ENCODE measurements at places on chromosomes 1 and 21.

DNA sequence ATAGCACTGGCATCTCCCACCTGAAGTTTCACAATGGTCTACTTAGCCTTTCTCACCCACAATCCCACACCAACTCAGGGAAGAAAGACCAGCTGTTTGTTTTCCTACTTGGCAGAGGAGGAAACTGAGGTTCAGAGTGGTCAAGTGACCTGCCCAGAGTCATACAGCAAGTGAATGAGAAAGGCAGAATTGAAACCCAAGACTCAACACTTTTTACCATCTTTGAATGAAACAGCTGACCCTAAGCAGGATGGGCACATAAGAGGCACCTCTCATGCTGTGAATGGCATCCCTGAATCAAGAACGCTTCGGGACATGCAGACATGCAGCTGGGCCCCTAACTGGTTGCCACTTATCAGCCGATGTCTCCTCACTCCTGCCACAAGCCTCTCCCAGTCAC, 193.8 kb downstream of the HIVEP3 start:
- no peak for DNase-seq

DNA sequence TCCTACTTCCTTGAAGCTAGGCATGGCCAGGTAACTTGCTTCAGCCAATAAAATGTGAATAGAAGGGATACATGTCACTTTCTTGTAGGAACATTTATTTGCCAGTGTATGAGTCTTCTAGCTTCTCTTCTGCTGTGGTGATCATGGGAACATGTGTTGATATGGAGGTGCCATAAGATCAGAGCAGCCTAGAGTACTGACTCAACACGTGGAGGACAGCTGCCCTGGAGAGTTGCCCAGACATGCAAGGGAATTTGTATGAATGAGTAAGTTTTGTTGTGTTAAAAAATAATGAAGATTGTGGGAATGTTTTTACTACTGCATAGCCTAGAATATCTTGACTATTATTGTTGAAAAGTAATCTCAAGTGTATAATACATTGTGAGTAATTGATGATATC, 502.3 kb downstream of the NUF2 start:
- no peak for DNase-seq

GRCh38 chr1:42620307-42620706, 37.9 kb upstream of the PPIH start:
- DNase-seq = no peak

DNA sequence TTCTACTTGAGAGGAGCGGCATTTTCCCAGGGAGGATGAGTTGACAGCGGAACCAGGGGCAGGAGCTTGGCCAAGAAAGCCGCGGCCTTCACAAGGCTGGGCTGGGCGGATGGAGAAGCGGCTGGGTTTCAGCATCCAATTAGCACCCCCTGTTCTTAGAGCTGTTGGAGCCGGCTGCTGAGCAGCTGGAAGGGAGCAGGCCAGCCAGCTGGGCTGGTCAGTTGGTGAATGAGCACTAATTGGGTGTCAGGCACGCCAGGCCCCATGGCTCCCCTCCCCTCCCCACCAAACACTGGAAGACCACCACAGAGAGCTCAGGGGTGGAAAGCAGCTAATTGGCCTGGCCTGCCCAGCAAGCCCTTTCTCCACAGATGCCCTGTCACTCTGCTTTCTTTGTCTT, 245.6 kb downstream of the RRAGC start:
- no peak for DNase-seq

- DNase-seq = peak; percentile 41
These were observed 129.9 kb downstream of the ZNF281 start for GRCh38 chr1:200279810-200280411.

GRCh38 chr1:222417264-222417663, 130.6 kb downstream of the HHIPL2 start:
- no peak for DNase-seq

DNA sequence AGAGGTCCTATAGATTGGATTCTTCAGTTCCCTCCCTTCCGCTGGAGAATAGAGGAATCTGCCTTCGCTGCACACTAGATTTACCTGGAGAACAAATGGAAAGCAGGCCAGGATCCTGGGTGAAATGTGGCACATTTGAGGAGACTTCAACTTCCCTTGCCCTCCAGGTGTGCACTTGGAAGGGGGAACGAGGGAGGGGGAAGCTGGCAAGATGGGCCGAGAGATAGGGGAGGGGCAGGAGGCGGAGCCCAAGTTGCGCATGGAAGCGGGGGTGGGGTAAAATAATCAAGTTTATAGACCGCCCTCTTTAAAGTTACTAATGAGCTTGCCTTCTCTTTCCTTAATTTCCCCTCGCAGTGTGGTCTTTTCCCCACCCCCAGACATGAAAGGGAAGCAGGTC, 155.7 kb upstream of the CAMK1G start:
- DNase-seq = no peak

DNA sequence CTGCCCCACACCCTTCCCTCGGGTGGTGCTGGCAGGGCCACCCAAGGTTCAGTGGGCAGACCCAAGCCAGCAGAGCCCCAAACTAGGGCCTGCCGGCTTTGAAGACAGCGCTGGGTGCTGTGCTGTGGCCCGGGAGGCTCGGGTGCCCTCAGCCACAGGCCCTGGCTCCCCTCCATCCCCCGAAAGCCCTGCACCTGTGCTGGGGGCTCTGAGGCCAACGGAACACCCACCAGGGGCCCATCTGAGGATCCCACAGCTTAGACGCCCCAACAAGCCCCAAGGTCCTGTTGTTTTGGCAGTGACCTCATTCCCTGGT, 8.6 kb downstream of the ITGB2 start:
- DNase-seq = no peak

DNA sequence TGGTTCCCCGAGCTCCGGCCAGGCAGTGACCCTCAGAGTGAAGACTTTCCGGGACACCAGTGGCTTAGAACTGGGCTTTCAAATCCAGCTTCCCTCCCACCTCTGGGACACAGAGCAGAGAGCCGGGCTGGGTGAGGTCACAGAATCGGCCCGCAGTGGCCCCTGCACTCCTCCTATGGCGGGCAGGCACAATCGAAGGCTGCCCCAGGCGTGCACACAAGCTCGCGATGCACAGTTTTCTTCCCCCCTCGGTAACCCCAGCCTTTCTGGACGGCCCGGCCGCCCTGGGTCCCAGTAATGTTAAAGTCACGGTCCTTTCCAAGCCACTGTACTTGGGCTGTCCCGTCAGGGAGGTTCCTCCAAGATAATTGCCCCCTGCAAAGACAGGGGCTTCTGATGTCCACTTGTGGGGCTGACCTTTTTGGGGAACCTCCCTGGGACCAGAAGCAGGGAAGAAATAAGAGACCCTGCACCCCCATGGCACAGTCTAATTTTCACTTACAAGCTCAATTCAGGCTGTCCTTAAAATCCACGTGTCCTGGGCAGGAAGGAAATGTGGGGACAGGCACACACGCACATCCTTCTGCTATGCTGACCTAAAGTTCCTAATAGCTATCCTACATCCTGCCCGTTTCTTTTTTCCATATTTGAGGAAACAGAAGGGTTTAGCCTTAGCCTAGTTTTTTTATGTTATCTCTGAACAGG, 13.7 kb downstream of the TFF3 start:
- DNase-seq = no peak

GRCh38 chr1:92030656-92031107, 897 bp downstream of the EPHX4 start:
- no peak for DNase-seq

DNA sequence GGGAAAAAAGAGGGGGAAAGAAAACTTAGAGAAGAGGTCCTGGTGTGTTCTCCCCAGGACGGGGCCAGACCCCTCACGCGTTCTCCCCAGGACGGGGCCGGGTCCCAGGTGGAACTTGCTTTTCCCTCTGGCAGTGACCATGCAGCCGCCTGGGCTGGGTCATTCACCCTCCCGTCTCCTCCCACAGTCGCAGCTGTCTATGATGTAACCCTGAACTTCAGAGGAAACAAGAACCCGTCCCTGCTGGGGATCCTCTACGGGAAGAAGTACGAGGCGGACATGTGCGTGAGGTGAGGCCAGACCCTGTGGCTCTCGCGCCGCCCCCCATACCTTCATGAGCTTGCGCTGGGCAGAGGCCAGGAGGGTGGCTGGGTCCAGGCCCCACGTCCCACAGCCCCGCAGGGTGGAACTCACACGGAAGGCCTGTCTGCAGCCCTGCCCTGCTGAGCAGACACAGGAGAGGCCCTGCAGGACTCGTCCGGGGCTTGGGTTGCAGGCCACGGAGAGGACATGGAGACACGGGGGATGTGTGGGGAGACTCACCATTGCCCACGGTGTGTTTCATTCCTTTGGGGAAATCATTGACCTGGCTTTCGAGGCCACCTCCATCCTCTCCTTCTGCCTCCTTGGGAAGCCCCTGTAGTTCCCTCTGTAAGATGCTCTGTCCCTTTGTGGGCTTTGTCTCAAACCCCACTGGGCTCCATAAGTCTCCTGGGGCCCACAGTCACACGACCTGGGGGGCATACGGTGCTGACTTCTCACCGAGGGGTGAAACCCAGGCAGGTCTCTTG, 40.7 kb upstream of the TRAPPC10 start:
- no peak for DNase-seq

GRCh38 chr1:207747627-207748492, 4.0 kb upstream of the CD46 start:
- DNase-seq = no peak

DNA sequence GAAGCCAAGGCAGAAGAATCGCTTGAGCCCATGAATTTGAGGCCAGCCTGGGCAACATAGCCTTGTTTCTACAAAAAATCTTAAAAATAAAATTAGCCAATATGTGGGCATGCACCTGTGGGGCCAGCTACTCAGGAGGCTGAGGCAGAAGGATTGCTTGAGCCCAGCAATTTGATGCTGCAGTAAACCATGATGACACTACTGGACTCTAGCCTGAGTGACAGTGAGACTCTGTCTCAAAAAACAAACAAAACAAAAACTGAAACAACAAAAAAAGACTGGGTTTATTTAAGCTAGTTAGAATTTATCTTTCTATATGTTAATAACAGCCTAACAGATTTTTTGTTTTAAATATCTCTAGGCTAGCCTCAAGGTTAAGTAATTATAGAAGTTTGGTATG, 57.4 kb downstream of the SLC35A3 start:
- DNase-seq = no peak

GRCh38 chr1:242524571-242525359, at the start of gene PLD5:
Gene PLD5, minus strand, starts transcription at chr1:242524697.
- no peak for DNase-seq

- DNase-seq = no peak
These were observed 62.5 kb upstream of the LYST start for GRCh38 chr1:235929216-235929615.

- DNase-seq = no peak
These were observed 90.9 kb downstream of the SH3GLB1 start for GRCh38 chr1:86795316-86795715.

- DNase-seq = no peak
These were observed 1141.6 kb upstream of the ADGRL2 start for GRCh38 chr1:80659161-80659560.

DNA sequence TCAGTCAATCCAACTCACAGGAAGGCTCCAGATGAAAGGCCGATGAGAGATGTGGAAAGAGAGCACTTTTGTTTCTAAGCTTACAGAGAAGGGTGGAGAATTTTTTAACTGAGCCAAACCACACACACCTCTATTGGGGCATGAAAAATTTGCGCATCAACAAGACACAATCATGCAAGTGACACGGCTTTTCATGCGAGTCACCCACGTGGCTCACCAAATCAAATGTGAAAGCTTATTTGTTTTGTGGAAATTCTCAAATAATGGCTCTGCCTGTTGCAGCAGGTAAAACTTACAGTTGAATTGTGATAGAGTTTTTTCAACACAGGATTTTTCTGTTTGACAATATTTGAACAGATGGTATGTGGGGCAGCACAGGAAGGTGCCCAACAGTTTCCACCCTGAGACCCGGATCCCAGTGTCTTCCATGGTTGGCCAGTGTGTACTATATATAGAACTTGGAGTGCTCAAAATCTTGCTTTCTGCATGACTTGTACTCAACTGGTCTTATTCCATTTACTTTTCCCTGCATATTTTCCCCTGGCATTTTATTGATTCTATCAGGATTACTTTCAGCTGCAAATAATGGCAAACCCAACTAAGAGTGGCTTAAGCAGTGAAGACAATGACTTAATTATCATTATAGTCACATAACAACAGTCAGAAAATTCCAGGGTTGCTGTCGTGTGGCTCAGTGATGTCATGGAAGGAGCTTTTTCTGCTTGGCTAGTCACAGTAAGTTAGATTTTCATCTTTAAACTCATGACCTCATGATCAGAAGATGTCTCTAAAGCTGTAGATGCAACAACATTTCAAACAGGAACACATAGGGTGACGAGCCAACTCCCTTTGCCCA, 90.6 kb upstream of the SIM2 start:
- no peak for DNase-seq

GRCh38 chr1:114669562-114670082, at the start of gene DENND2C:
Gene DENND2C, minus strand, starts transcription at chr1:114670049. Its CDS starts 44,065 bp downstream, at chr1:114625984.
- DNase-seq = no peak

DNA sequence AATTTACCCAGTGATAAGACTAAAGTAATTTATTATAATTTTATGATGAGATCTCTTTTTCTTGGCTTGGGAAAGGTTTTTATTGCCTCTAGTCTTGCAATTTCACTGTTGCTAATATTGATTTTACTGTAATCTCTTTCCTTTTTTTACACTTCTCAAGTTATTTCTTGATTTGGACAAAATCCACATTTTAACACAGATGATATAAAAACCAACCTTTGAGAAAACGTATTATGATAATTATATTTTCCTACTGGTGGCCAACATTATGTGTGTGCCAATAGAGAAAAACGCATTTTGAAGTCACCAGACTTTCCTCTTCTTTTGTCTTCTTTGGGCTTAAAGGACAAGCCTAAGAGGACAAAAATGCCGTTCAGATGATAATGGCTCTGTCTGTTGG, 314.9 kb downstream of the PRDM2 start:
- DNase-seq = no peak

GRCh38 chr1:109488201-109488600, 4.5 kb downstream of the ATXN7L2 start:
- no peak for DNase-seq

- no peak for DNase-seq
These were observed 201.2 kb upstream of the PTGFR start for GRCh38 chr1:78289603-78290002.

DNA sequence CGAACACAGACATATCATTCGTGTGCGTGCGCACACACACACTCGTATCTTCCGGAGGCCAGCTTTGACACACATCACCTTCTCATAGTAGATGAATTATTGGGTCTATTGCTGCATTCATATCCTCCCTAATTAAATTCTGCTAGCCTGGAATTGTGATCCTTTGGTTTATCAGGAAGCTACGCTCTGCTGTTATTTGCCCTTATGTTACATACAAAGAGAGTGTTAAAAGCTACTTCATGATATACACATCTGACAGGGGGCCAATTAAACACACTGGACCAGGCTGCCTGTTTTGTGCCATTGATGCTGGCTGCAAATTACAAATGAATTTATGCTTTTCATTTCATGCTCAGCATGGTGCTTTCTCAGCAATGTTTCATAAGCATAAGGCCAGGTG, 252.0 kb downstream of the RHOU start:
- no peak for DNase-seq

- no peak for DNase-seq
These were observed 842.0 kb upstream of the ADAMTS5 start for GRCh38 chr21:27808923-27809322.

GRCh38 chr1:39409055-39409816, 82.2 kb upstream of the BMP8A start:
- no peak for DNase-seq

Measured in GM10248 (cell line).